ENCODE measurements at places on chromosomes 12 and 14.

DNA sequence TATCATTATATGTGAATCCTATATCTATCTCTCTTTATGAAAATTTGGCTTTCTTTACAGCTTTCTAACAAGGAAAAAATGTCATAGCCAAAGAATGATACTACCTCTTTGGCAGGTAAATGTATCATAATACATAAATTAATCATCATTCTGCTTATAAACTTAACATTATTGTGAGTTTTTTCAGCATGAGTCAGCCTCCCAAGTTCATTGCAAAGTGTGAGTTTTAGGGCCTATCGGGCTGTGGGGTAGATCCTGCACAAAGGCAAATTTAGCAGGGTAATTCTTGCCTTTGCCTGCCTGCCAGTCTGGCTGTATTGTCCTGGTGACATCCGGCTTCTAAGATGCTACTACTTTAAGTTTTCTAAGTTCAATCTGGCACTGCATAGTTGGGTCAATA, 412.6 kb downstream of the MDGA2 start:
- DNase-seq = no peak

GRCh38 chr14:61749264-61749663, 13.0 kb upstream of the SNAPC1 start:
- DNase-seq = no peak

GRCh38 chr14:54025661-54026060, 69.0 kb upstream of the BMP4 start:
- no peak for DNase-seq

GRCh38 chr12:46562625-46563225, 190.2 kb upstream of the SLC38A2 start:
- no peak for DNase-seq

DNA sequence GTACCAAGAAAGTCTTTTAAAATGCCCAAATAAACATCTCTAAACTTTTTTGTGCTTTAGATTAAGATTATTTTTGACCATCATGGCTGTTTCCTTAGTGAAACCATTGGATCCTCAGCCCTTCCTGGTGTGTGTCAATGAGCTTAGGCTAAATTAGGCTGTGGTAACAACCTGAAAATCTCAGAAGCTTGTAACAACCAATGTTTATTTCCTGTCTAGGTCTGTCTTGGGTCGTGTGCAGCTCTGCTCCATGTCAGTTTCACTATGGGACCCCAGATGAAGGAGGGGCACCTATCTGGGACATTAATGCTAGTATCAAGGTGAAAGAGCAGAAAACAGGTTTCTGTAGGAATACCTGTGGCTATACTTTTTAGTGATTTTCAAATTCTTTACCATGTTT, 49.9 kb downstream of the KCNMB4 start:
- DNase-seq = no peak

DNA sequence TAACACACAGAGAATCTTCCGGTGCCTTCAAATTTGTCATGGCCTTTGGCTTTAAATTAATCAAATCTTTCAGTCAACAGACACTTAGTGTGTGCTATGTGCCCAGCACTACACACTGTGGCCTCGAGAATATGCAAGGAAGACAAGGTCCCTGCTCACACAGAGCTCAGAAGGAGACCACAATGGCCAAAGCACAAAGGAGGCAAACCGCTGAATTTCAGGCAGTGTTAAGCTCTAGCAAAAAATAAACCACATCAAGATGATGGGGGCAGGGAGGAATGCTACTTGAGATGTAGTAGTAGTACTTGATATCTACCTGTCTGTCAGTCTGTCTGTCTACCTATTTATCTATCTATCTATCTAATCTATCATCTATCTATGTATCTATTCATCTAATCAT, 227.9 kb downstream of the TMEM132D start:
- no peak for DNase-seq

DNA sequence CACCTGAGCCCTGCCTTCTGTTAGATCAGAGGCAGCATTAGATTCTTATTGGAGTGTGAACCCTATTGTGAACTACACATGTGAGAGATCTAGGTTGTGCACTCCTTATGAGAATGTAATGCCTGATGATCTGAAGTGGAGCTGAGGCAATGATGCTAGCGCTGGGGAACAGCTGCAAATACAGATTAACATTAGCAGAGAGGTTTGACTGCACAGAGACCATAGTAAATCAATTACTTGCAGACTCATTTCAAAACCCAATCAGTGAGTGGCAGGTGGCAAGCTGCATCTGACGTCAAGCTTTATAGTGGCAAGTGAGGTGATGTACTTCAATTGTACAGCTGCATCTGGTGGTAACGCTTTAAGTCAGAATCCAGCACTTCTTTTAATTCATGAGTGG, 141.6 kb downstream of the GPHN start:
- DNase-seq = no peak

- no peak for DNase-seq
These were observed 483 bp upstream of the NR1H4 start for GRCh38 chr12:100473050-100473715.

DNA sequence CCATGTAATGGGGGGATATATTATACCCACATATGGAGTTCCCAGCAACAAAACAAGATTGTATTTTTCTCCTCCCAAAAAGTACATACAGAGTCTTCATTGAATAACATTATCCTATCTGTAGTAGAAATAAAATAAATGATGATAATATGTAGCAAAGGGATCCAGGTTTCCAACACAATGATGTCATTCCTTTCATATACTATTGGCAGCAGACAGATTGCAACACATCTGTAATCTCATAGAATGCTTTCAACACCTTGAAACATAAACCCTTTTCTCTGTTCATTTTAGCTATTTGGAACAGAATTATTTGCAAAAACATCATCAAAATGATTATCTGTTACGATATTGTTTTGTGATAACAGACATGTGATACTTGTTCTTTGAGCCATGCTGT, 317.6 kb downstream of the DPF3 start:
- DNase-seq = no peak

DNA sequence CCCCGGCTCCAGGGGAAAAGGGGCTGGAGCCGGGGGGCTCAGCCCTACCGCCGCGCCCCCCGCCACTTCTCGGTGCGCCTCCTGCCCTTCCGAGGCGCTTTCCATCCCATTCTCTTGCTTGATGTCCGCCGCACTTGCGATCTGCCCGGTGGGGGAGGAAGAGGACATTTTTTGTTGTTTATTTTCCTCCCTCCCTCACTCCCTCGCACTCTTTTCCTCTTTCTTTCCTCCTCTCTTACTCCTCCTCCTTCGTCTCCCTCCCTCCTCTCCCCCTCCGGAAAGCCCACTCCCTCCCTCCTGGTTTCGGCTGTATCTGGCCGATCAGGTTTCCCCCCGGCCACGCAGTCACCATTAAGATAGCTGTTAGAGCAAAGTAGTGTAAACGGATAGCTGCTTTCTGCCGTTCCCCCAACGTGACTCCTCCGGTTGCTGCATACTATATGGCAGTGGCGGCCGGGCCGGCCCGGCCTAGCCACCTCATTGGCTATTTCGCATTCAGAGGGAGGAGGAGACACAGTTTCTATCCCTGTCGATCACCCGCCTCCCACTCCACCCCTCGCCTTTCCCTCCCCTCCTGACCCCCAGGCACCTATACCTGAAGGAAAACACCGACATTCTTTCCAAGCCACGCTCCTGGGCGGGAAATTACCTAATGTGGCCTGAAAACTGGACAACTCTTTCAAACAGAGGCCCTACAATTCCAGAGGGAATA, at the start of gene SIX4:
TSS of gene SIX4 (minus strand) at position 445 of the 712 bp plus-strand sequence. CDS start at position 168, 277 bp downstream.
- peak; percentile 35 for DNase-seq

DNA sequence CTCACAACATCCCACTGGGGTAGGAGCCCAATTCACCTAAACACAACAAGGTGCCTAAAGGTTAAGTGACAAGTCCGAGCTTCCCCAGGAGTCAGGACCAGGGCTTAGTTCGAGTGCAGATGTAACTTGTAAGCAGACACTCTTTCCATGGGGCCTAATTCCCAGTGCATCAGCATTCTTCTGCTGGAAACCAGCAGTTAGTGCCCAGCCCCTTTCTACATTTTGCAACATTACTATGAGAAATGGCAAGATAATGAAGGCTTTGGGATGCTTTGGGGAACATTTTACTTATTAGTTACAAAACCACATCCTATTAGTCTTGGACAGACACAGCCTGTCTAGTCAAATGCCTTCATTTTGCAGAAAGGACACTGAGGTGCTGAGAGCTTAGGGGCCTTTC, 179.8 kb downstream of the CALM1 start:
- DNase-seq = no peak

GRCh38 chr12:124829708-124830304, 33.9 kb downstream of the SCARB1 start:
- no peak for DNase-seq

- DNase-seq = no peak
These were observed 371.8 kb upstream of the PRICKLE1 start for GRCh38 chr12:42961395-42961794.

DNA sequence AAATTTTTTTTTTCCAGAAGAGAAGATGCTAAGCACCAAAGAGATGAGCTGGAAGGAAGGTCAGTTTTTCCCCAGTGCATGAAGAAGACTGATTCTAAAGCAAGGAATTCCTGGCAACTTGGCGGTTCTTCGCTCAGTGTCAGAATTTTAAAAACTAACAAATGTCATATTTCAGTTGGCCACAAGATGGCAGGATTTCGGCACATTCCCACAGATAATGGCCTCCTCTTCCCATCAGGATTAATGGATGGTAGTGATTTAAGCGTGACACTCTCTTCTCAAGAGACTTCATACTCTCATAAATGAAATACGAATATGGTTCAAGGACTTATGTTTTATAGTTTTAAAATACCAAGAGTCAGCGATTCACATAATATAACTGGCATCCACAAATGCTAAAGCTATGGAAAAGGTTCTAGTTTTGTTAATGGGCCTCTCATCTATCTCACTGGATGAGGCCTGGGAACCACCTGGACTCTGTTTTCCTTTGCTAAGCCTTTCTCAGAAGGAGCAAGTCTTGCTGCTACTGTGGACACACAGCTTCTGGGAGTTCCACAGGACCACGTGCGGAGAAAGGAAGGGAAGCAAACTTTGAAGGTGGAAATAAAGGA, 46.1 kb upstream of the PTPRO start:
- no peak for DNase-seq

DNA sequence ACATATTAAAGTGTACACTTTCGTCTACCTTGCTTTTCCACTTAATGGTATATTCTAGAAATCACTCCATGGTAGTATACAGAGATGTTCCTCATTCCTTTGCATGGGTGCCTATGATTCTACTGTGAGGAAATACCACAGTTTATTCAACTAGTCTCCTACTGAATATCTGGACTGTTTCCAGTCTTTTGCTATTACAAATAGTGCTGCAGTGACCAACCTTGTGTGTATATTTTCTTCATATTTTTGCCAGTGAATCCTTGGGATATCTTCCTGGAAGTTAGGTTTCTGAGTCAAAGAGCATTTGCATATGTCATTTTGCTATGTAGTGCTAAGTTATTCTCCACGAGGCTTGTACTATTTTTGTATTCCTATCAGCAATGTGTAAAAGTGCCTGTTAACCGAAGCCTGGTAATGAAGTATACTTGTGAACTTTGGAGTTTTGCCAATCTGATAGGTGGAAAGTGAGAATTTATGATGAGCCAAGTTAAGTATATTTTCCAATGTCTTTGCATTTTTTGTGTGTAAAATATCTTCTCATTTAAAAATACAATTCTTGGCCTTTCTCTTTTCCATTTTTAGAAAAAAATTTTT, 31.3 kb upstream of the TMEM263 start:
- DNase-seq = no peak

DNA sequence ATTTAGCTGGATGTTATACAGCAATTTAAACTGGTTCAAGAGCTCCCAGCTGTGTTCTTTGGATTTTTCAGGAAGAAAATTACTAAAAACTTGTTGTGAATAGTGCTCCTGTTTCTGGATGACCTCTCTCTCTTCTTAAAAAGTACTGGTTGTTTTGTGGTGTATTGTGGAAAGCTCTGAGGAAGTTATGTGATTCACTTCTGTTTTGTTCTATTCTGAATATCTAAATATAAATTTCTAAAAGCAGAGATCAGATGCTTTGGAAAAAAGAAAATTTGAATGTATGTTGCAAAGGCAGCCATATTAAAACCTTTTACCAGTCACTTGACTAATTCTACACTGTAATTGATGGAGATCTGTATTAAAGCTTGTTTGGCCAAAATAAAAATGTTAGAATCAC, 3.4 kb upstream of the C3AR1 start:
- no peak for DNase-seq

GRCh38 chr12:92110083-92110640, 35.5 kb downstream of the BTG1 start:
- DNase-seq = no peak

DNA sequence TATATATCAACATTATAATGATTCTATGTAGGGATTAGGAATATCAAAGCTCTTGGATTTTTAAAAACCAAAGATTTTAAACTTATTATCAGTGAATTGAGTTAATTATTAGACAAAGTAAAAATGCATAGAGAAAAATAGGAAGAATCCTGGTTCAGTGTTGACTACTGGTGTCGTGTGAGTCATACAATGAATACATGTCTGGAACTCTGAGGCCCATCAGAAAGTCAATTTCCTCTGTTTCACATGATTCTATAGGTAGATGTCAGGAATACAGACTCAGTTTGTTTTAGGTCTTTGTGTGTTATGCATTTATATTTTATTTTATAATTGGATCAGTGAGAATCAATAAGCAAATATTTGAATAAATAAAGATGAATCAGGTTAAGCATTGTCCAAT, 84.5 kb upstream of the RTL1 start:
- DNase-seq = no peak

DNA sequence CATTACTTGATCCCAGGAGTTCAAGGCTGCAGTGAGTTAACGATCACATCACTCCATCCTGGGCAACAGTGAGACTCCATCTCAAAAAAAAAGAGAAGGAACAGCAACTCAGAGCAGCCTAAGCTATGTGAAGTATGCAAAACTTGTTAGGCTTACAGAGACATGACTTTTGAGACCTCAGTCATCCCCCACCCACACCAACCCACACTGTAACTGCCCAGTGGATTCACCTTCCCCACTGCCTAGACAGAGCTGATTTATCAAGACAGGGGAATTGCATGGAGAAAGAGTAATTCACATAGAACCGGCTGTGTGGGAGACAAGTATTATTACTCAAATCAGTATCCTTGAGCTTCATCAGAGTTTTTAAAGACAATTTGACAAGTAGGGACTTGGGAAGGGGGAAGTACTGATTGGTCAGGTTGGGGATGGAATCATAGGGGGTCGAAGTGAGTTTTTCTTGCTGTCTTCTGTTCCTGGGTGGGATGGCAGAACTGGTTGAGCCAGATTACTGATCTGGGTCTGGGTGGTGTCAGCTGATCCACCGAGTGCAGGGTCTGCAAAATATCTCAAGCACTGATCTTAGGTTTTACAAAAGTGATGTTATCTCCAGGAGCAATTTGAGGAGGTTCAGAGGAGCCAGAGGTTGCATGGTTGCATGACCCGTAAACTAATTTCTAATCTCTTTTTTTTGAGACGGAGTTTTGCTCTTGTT, 6.2 kb upstream of the WDR89 start:
- no peak for DNase-seq

GRCh38 chr14:24255931-24256711, 6.9 kb downstream of the TGM1 start:
- DNase-seq = no peak

GRCh38 chr12:64170024-64170423, 52.1 kb downstream of the KICS2 start:
- DNase-seq = no peak

Measured in activated T-cell treated with anti-CD3 and anti-CD28 coated beads, Interleukin-2, amount 50 U/mL, for 48 hours (primary cell).